ENCODE measurements at places on chromosomes 11 and 22.

GRCh38 chr11:71385091-71385490 lies 63.1 kb downstream of the DHCR7 start:
- no peak for DNase-seq

DNA sequence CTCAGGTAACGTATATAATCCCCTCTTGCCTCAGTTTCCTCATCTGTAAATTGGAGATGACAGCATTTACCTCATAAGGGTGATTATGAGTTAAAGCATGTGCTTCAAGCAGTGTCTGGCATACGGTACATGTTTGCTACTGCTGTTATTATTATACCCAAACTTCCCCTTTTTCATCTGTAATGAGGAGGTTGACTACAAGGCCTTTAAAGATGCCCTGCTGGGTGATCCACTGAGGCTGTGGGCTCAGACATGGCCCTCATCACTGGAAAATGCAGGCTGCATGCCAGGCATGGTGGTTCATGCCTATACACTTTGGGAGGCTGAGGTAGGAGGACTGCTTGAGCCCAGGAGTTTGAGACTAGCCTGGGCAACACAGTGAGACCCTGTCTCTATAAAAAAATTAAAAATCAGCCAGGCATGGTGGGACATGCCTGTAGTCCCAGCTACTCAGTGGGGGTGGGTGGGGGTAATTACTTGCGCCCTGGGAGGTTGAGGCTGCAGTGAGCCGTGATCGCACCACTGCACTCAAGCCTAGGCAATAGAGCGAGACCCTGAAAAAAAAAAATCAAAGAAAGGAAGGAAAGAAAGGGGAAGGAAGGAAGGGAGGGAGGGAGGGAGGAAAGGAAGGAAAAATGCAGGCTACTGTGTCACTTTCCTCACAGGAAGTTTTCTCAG lies 4.3 kb downstream of the PIK3IP1 start:
- DNase-seq: no peak

DNA sequence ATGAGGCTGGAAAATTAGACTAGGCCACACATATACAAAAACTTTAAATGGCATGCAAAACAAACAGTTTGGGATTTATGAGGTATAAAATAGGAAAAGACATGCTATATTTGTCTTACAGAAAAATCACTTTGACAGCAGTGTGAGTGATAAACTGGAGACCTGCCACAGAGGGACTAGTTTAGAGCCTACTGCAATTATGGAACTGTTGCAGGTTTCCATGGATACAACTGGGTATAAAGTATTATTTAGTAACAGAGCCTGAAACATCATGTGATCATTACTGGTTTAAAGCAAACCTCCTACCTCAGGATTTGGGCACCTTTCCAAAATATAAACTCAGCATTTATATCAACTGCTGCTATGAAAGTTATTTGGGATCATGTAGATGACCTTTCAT lies 1032.5 kb downstream of the DLG2 start:
- peak; percentile 61 for DNase-seq

DNA sequence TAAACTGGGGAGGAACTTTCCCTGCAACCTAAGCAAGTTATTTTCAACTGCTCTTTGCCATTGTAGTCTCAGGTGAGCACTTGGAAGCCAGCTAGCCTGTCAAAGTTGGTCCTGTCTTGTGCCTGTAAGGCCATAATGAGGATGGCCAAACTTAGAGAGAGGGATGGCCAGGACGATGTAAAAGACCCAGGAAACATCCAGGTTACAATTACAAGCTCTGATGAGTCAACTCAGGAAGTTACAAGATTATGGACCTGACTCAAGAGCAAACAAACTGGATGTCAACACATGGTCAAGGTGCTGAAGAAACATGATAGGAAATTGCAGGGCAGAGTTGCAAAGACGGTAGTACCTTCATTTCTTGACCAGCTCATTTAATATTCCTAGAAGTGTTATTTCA lies 1.6 kb downstream of the GTPBP1 start:
- no peak for DNase-seq

DNA sequence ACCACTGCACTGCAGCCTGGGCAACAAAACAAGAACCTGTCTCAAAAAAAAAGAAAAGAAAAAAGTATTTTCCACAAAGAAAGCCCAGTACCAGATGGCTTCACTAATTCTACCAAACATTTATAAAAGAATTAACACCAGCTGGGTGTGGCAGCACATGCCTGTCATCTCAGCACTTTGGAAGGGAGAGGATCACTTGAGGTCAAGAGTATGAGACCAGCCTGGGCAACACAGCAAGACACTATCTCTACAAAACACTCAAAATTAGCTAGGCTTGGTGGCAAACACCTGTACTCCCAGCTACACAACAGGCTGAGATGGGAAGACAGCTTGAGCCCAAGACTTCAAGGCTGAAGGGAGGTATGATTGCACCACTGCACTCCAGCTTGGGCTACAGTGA lies 20.1 kb downstream of the RSF1 start:
- no peak for DNase-seq

- no peak for DNase-seq
Observed at GRCh38 chr11:45217991-45218390, 68.2 kb downstream of the SYT13 start.

All from NCI-H1417 (cell line).